ENCODE measurements at places on chromosomes 3 and 15.

- DNase-seq, result no peak
These were observed 110.3 kb upstream of the KLF13 start for GRCh38 chr15:31216215-31216911.

DNA sequence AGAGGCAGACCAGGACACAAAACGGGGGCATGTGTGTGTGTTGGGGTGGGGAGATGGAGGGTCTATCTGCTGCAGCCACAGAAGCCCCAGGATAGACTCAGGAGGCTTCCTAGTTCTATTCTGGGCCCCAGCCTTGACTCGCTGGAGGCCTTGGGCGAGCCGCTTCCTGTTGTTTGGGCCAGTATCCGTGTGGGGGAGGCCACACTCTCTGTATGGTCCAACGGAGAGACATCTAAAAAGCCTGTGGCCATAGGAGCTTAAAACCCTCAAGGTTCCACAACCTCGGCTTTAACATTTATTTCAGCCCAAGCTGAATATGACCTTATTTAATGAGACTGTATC lies 32.8 kb downstream of the POC1A start:
- DNase-seq, result no peak

- DNase-seq, result no peak
These were observed 211.9 kb upstream of the IL12A start for GRCh38 chr3:159776779-159777178.

GRCh38 chr3:141288336-141288990 lies 56.8 kb downstream of the PXYLP1 start:
- no peak for DNase-seq

DNA sequence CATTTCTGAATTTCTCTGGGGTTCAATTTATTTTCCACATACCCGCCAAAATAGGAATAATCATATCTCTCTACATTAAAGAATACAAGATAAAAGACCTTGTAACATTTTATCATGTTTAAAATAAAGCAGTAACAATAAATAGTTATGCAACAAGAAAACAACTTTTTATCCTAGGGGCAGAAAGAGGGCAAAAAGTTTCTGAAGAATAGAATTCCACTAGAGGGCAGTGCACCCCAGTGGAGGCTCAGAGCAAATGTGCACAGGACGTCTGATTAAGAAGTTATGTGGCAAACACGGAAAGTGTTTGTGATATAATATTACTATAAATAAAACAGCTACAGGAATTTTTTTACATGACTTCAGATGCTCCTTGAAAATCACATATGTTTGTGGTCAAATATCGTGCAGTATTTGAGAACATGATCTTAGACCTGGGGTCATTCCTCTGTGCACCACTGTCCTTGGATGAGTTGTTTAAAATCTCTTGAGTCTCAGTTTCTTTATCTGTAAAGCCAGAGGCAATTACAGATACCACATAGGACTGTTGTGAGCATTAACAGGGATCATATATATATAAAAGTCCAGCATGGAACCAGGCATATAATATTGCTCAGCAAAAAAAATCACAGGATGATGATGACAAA lies 13.2 kb upstream of the PIK3R4 start:
- DNase-seq, result no peak

- DNase-seq, result no peak
These were observed 7.4 kb upstream of the LRRFIP2 start for GRCh38 chr3:37181756-37182155.

GRCh38 chr15:70509282-70509662 lies 254.1 kb downstream of the UACA start:
- DNase-seq, result no peak

GRCh38 chr15:52558196-52558595 lies 10.6 kb downstream of the ARPP19 start:
- DNase-seq, result no peak

Data from mesothelial cell of epicardium (in vitro differentiated cells).